ENCODE measurements at places on chromosomes 7 and 10. TPM values are rescaled to one million over a fixed set of nuclear protein-coding genes. Genes with fewer than 3 reads are reported as not detected.

- DNase-seq, result no peak
Observed at GRCh38 chr10:68239069-68239468, 7.2 kb upstream of the ATOH7 start.

Gene TRA2A
- total RNA-seq, result 164 TPM

Gene RNF32
- total RNA-seq, result 0.83 TPM

GRCh38 chr7:133152875-133153274 is 71.0 kb upstream of the CHCHD3 start:
- DNase-seq, result no peak

DNA sequence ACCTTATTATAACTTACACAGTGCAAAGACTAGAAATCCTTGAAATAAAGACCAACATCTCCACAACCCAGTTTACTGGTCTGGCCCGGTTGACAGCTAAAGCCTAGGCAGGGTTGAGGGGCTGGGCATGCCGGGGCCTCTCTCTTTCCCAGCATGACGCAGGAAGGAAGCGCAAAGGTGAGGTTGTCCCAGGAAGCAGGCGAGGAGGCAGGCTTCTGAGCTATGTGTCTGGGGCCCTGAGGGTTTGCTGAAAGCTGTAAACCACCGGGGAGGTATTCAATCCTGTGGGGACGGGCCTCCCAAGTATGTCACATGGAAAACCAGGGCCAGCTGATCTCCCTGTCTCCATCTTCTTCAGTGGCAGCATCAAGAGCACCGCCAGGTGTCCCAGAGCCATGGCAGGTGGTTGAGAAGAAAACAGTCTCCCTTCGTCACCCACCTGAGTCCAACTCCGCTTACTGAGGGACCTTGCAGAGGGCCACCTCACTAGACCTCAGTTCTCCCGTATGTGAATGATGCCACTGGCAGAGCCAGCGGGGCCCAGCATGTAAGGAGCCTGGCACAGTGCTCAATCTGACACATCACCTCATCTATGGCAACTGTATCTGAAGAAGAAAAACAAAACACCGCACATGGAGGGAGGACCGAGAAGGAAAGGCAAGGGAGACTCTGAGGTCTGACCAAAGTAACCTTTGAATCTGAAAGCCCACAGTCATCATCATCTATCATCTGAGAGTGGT is 49.5 kb downstream of the FAM53B start:
- no peak for DNase-seq

Gene SH2D4B
- total RNA-seq, result not detected

Gene OPN1SW
- not detected for total RNA-seq

GRCh38 chr10:121942749-121943416 is 15.1 kb upstream of the ATE1 start:
- DNase-seq, result no peak

- peak; percentile 84 for DNase-seq
Observed at GRCh38 chr7:31051598-31052486, at the start of gene ADCYAP1R1. Gene ADCYAP1R1 (plus strand): TSS chr7:31052308. CDS start chr7:31063265, 10,957 bp downstream.

DNA sequence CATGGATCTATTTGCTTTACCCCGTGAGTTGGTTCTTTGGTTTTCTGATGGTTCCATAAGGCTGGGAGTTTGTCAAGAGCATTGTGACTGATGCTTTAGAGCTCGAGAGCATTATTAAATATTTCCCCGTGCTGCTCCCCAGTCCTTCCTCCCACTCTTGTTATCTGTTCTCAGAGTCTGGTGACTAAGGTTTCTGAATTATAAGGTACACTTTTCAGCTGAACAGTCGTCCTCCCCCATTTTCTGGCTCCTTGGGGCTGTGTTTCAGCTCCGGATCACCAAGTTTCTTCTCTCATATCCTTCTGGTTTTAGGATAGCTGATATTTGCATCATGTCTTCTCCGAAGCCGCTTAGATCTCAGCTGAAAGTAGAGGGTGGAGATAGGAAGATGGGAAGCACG is 57.8 kb upstream of the CACNB2 start:
- DNase-seq, result no peak

GRCh38 chr7:28037220-28038010 is 143.2 kb downstream of the JAZF1 start:
- DNase-seq, result no peak

DNA sequence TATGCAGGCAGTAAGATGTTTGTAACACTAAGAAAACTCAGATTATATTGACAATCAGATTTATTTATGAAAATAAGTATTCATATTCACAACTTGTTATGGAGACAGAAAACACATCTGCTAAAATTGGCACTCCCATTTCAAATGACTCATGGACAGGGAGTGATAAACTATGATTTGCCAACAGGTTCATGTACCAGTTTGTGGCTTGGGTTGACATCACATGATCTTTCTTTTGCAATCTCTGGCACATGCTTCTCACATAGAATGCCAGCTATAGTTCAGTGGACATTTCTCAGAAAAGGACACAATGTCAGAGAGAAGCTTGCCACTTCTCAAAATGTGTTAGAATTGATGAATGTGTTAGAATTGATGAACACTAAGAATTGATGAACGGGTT is 663.2 kb upstream of the ANKRD30A start:
- no peak for DNase-seq

Gene ZNF487
- 1.4 TPM for total RNA-seq

GRCh38 chr10:130396044-130396443 is 259.9 kb downstream of the GLRX3 start:
- peak; percentile 12 for DNase-seq

GRCh38 chr10:36493516-36493880 is 631.9 kb upstream of the ANKRD30A start:
- DNase-seq, result no peak

DNA sequence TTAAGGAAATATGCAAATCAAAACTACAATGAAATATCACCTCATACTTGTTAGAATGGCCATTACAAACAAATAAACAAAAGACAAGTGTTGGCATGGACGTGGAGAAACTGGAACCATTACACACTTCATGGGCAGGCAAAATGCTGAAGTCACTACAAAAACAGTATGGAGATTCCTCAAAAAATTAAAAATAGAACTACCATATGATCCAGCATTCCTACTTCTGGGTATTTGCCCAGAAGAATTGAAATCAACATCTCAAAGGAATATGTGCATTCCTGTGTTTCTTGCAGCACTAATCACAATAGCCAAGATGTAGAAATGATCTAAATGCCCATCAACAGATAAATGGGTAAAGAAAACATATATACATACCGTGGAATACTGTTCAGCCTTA is 83.6 kb downstream of the NRCAM start:
- DNase-seq, result no peak

GRCh38 chr10:86363833-86364490 is 2.6 kb downstream of the GRID1 start:
- peak; percentile 33 for DNase-seq

GRCh38 chr10:11444155-11444530 is 167.3 kb downstream of the USP6NL start:
- DNase-seq, result peak; percentile 33

Gene CCDC146
- total RNA-seq, result 0.72 TPM

- DNase-seq, result no peak
Observed at GRCh38 chr10:129934196-129934925, 29.7 kb downstream of the EBF3 start.

Gene LLCFC1
- not detected for total RNA-seq

DNA sequence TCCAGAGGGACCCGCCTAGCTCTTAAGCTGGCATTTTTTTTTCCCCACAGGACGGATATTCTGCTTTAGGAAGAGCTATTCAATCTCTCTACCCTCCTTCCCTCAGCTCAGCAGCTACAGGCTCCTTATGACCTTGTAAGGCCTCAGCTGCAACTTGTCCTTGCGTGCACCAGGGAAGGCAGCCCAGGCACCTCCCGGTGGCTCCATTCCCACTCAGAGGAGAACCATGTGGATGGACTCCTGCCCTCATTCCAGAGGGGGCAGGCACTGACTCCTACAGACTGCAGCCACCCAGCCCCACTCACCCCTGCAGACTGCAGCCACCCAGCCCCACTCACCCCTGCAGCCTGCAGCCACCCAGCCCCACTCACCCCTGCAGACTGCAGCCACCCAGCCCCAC is 73.7 kb downstream of the ITIH5 start:
- DNase-seq, result no peak

Gene NYAP1
- total RNA-seq, result 3.2 TPM

Gene HTR7
- 20.2 TPM for total RNA-seq

- no peak for DNase-seq
Observed at GRCh38 chr7:36531951-36532350, 142.3 kb downstream of the ANLN start.

DNA sequence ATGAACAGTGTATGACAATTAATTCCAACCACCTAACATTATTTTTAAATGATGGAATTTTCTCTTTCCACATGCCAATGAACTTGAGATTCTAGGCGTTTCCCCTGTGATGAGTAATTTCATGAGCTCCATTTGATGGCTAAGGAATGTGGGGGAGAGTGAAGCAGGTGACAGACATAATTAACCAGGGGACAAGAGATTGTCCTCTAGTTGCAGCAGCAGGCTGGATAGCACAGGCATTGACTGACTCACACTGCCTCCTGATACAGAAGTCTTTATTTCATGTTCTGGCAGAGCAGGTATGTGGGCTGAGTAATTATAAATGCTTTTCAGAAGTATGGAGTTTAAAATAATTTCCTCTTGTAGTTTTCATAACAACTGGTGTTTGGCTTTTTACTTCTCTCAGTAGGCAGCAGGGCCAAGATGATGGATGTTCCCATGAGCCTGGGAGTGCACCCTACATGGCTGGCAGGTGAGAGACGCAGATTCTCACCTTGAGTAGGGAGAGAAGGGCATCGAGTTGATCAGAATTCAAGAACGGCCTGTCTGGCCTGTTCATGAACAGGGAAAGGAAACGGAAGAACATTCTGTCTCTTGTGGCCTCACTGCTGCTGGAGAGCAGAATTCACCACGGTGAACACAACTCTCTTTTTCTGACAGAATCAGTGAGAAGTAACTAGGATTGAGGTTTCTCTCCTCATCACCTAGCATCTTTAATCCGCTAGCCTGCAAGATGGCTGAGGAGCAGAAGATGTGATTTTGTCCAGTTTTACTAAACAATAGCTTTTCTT is 118.8 kb downstream of the AOAH start:
- no peak for DNase-seq

- no peak for DNase-seq
Observed at GRCh38 chr7:41297166-41297565, 405.7 kb downstream of the INHBA start.

DNA sequence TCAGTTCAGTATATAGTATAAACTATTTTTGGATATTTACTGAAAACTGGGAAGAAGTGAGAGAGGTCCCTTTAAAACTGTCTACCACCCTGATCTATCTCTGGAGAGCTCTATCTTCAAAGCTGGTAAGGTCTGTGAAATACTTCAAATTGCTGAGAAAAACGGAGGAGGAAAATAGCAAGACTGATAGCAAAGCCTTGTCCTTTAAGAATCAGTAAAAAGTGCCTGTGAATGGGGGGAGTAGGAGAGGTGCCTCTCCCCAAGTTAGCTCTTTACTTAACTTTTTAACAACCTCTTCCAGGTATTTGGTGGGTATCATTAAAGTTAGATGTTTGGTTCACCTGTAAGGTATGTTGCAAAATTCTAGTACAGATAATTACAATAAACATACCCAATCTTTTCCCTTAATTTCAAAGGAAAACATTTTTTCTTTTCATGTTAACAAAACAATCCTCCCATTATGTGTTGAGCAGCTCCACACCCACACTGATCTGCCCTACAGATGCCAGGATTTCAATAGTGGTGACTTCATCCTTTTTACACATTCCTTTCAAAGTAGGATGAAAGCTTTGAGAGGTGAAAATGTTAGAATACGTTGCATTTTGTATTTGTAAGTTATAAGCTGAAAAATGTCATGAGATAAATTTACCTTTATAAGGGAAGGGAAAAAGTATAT is 149.2 kb downstream of the CRPPA start:
- DNase-seq, result no peak

Gene CALD1
- total RNA-seq, result 107 TPM

DNA sequence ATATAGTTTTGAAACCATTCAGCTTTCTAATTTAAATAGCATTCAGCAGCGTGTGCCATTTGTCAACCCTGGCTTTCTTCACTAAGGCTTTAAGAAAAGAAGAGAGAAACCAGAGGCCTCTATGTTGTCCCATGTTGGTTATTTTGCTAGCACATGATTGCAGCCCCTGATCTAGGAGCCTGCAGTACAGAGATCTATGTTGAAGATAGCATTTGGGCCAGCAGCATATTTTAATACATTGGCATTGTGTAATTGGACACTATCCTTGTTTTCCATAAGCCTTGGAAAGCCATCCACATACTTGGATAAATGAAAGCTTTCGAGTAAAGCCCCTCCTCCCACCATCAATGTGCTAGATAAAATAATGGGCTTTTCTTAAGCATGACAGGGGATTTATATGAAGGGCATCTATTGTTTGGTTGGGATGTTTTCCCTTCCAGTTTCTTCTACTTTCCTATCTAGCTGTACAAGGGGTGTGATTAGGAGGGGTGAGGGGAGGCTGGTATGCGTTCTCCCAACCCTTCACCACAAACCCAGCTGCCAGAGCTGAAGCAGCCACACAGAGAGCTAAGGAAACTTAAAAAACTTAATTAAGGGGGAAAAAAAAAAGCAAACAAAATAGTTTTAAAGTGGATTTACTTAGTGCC is 23.1 kb upstream of the SDHAF3 start:
- no peak for DNase-seq

Gene PRR15
- 15.1 TPM for total RNA-seq

DNA sequence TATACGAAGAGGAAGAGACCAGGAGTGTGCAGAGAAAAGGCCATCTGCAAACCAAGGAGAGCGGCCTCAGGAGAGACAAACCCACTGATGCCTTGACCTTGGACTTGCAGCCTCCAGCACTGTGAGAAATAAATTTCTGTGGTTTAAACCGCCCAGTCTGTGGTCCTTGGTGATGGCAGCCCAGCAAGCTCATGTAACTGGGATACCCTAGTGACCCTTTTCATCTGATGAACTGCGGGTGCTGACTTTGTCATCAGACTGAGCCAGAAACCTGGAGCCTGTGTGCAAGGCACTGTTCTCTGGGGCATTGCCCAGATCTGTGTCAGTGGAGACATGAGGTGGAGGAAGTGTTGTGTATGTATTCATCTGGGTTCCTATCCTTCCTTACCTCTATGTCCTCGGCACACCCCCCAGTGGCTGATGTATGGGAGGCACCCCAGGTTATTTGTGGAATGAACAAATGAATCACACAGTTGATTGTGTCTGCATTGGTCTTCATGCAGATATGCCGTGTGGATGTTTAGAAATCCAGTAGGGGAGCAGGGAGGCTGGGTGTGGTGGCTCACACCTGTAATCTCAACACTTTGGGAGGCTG is 64.5 kb upstream of the BTBD16 start:
- no peak for DNase-seq

GRCh38 chr10:55750458-55750857 is 610.6 kb downstream of the ZWINT start:
- DNase-seq, result no peak

DNA sequence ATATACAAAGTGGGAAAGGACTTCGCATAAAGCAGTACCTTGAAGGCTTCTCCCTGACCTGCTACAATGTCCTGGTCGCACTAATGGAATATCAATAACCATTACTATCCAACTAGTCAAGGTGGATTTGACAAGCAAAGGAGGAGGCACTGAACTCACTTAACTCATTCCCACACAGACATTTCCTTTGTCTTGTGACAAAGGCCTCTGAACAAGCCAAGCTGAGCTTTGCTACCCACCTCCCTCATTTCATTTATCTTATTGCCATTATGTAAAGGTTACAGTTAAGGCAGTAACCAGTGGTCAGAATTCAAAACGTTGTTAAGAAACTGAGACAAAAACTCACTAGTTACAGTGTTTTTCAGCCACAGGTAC is 7.3 kb downstream of the ELMO1 start:
- no peak for DNase-seq

Gene GPR146
- 1.4 TPM for total RNA-seq

Gene FAM131B
- total RNA-seq, result 18.5 TPM

GRCh38 chr7:134885967-134886352 is 100.3 kb upstream of the AGBL3 start:
- no peak for DNase-seq

- DNase-seq, result no peak
Observed at GRCh38 chr7:10797157-10797556, 176.5 kb upstream of the PHF14 start.

Data from H9 (cell line).